ENCODE measurements at places on chromosomes 11 and 22. TPM values are rescaled to one million over a fixed set of nuclear protein-coding genes. Genes with fewer than 3 reads are reported as not detected.
A peak's percentile ranks its signal among the peaks of the same experiment; 100 is the strongest.

GRCh38 chr11:68160100-68160695 is 39.0 kb upstream of the CHKA start:
- DNase-seq, result no peak

DNA sequence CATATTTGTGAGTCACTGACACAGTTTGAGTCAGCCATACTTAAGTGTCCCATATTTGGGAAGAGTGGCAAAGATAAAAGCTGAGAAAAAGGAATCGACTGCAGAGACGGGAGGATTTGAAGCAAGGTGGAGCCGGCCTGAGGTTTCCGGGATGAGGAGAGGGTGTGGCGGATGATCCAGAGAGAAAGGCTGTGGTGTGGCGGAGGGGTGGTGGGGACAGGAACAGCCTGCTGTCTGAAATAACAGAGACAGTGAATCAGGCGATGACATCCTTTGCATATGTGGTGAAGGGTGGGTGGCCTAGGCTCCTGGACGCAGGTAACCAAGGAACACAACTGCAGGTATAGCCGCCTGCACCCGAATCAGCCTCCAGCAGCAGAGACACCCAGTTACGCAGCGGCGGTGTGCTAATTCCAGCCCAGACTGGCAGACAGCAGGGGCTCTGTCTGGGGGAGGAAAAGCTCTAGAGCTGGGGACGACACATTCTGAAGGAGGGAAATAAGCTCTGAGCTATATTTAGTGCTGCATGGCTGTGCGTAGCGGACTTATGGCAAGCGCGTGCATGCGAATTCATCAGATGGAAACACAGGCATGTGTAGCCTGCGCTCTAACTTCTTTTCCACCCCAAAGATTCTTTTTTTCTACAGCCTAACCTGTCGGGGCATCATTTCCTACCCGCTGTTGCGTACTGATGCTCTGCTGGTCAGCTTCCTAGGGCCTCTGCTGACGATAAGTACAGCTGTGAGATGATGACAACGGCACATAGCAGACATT is 62.7 kb upstream of the BARX2 start:
- DNase-seq, result no peak

DNA sequence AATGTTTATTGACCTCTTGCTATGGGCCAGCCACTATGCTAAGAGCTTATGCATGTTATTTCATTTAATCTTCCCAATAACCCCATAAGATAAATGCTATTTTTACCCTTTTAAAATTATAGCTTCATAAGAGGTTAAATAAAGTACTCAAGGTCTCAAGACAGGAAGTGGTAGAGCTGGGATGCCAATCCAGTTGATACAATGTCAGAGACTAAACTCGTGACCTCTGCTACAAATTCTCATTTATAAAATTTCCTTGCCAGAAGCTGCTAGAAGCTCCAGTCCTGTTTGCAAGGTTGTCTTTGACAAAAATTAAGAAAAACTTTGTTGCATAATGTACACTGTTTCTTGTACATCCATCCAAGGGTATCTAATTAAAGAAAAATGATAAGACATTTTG is 265.9 kb upstream of the MPPED2 start:
- no peak for DNase-seq

GRCh38 chr11:117911694-117912093 is 17.5 kb downstream of the TMPRSS13 start:
- DNase-seq, result no peak

DNA sequence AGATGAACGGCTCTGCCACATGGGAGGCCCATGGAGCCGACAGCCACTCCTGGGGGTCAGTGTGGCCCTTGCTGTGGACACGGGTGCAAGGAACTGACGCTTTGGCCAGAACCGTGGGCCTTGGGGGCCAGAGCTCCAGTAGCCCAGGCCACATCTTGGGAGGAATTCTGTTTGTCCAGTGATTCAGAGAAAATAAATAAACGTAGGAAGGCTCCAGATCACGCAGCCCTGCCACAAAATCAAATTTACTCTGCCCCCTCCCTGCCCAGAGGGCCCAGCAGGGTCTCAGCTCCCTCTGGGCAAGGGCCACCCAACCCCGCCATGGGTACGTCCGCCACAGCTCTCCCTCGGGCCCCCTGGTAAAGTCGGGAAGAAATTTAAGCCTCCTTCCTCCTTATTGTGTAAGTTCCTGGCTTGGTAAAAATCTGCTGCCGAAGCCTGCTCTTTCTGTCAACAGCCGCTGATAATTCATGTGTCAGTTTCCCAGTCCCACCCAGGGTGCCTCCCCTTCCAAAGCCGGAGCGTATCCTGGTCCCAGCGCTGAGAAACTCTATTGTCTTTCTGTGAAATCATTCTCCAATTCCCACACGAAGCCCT is 6.9 kb upstream of the MUC5AC start:
- DNase-seq, result peak; percentile 8

GRCh38 chr11:12478743-12479142 is 101.4 kb downstream of the PARVA start:
- DNase-seq, result no peak

DNA sequence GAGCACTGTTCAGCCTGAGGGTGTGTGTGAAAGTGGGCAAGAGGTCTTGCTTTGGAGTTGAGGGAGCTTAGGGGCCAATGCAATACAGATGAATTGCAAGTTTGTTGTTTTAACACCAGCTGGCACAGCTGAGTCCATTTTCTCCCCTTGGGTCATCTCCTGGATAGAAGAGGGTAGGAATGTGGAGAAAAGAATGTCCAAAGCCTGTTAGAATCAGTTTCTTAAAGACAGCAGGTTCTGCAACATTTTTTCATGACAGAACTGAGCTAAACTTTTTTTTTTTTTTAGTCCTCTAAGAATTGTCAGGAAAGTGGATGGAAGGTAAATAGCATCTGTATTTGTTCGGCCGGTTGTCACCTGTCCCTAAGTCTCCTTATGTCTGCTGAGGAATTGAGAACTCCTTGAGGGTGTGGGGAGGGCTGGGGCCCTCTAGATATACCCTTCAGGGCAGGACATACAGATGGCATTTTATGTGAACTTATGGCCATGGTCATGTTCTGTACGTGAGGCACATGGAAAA is 211.1 kb upstream of the CADM1 start:
- DNase-seq, result no peak

GRCh38 chr11:16911658-16912057 is 102.6 kb downstream of the PLEKHA7 start:
- DNase-seq, result no peak

- DNase-seq, result no peak
Measured at GRCh38 chr11:34075178-34075820, 23.8 kb downstream of the CAPRIN1 start.

DNA sequence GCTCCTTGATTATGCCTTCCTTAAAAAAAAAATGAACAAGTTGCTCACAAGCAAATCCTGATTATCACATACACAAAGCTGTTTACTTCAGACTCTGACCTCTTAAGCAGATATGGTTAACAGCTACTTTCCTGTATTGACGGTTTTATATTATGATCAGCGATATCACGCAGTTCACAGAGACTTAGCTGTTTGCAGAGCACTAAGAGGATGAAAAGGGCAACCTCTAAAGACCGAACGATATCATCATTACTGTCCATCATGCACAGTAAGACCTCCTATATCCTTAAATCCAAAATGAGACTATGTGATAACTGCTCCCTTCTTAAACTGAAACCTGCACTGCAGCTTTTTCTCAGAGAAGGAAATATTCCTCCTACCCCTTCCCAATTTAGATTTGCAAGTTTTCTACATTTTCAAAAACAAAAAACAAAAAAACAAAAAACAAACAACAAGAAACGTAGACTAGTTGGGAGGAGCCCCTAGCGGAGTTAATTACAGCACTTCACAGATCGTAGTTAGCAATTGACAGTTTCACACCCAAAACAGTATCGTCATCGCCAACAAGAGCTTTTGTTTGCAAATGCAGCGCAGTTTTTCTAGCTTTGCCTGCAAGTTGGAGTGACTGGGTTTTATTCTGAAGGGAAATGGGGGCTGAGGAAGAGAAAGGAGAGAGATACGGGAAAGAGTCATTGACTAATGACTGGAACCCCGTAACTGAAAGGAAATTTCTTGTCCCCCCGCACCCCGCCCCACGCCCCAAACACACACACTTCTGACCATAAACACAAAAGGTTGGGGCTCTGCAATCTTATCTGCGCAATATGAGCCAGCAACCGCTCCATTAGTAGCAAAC is 1.2 kb downstream of the DDX6 start:
- DNase-seq, result no peak

DNA sequence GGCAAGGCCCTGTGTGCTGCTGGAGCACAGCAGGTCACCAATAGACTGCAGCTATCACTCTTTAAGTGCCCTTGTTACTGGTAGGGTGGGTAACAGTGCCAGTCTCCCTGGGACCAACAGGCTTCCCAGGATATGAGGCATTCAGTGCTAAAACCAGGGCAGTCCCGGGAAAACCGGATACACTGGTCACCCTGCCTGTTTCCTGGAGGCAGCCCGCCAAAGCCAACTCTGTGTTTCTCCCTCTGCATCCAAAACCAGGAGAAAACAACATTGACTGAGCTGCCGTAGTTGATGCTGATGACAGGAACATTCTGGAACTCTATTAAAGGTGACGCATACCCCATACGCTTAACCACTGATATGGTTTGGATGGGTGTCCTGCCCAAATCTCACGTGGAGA is 149.1 kb downstream of the SHANK2 start:
- no peak for DNase-seq

GRCh38 chr11:130706572-130706971 is 209.7 kb downstream of the SNX19 start:
- no peak for DNase-seq

- no peak for DNase-seq
Measured at GRCh38 chr11:59429924-59430516, 3.8 kb upstream of the OR5A2 start.

DNA sequence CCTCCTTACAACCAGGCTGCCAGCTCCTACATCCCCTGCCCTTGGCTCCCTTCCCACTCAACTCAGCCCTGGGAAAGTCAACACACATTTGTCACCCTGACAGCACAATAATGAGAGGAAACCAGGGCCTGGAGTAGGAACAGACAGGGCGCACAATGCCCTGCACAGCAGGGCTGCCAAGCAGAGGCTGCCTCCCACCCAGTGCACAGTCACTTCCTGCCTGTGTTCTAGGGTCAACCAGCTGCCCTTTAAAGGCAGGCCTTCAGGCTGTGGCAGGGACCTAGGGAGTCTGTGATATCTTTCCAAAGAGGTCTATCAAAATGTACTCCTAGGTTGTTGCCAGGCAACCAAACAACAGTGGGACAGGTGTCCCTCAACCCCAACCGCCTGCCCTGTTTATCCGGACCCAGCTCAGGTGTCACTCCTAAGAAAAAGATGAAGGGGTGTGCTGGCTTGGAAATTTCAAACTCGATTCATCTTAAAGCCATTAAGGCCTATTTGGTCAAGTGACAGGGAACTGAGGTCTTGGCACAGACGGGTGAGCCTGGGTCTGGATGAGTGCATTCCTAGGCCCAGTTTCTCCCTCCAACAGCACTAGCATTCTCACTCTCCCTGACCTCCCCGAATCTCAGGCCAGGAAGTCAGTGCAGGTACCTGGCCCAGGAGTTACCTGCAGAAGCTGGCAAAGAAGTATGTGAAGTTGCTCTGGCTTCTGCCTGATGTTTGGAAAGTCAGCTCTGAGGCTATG is 110.3 kb upstream of the PITPNB start:
- peak; percentile 45 for DNase-seq

GRCh38 chr11:61147791-61148620 is 13.2 kb downstream of the VPS37C start:
- no peak for DNase-seq

GRCh38 chr11:97745515-97746050 is 1275.2 kb upstream of the CNTN5 start:
- DNase-seq, result no peak

- no peak for DNase-seq
Measured at GRCh38 chr11:102495161-102496042, 35.1 kb downstream of the MMP7 start.

DNA sequence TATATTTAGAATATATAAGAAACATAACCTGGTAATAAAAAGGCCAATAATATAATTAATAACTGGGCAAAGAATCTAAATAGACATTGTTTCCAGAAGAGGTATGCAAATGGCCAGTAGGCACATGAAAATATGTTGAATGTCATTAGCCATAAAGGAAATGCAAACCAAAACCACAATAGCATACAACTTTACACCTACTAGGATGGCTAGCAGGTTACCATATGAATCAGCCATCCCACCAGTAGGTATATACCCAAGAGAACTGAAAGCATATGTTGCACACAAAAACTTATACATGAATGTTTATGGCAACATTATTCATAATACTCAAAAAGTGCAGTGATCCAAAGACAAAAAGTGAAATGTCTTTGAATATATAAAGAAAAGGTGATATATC is 2.7 kb upstream of the OR2D2 start:
- DNase-seq, result no peak

DNA sequence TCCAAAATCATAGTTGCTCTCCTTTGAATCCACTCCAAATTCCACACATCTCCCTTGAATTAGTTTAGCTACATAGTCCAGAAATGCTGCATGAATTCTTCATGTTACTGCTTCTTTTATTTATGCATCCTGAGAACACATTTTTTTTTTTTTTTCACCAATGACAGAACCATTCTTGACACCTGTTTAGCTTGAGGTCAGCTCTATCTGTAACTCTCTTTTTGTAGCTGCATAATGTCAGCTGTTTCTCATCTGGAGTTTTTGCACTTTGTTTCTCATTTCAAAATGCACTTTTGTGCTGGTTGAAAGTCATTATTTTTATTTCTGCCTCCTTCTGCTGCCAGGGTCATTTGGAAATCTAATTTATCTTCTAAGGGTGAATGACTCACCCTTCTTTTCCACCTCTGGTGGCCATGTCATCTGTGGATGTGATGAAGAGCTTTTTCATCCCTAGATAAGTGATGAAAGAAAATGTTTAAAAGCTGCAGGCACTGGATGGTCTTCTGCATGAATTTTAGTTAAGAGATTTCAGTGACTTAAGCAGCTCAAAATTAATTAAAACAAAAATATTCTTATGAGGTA is 93.7 kb downstream of the JRKL start:
- no peak for DNase-seq

DNA sequence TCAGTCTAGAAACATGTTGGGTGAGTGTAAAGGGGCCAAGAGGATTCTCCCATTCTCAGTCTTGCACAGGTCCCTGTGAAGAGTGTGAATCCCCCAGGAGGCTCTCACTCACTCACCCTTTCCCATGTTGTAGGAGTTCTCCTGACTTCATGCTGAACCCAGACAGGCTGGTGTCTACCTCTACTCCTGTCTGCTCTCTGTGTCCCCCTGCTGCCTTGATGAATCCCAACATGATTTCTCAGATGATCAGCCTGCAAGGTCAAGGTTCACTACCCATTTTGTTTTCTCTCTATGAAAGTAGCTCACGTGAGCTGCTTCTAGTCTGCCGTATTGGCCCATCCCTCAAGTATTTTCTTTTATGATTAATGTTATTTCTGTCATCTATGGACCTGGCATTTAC is 500.6 kb downstream of the ETS1 start:
- no peak for DNase-seq

Gene TEX54
- not detected for total RNA-seq

Gene ELFN2
- not detected for total RNA-seq

Gene HSPB2
- total RNA-seq, result 36.5 TPM

Gene SAMM50
- total RNA-seq, result 72.0 TPM

Gene TMEM25
- total RNA-seq, result 7.8 TPM

Gene LYVE1
- total RNA-seq, result 41.1 TPM

Gene OR52I1
- total RNA-seq, result not detected

Gene CELF1
- 88.6 TPM for total RNA-seq

Gene DUSP8
- total RNA-seq, result 15.3 TPM

Gene LMO1
- total RNA-seq, result 2.3 TPM
